NCI-H1436 treated with DMSO at 0.1 percent for 48 hours (cell line): ENCODE measurements at places on chromosomes 7 and 10.
A peak's percentile ranks its signal among the peaks of the same experiment; 100 is the strongest.

GRCh38 chr10:101797403-101798059 is 14.3 kb upstream of the NPM3 start:
- DNase-seq: no peak

GRCh38 chr7:19378345-19378714 is 233.1 kb upstream of the FERD3L start:
- DNase-seq: no peak

- no peak for DNase-seq
These were observed 23.2 kb upstream of the SLF2 start for GRCh38 chr10:100889546-100889945.

DNA sequence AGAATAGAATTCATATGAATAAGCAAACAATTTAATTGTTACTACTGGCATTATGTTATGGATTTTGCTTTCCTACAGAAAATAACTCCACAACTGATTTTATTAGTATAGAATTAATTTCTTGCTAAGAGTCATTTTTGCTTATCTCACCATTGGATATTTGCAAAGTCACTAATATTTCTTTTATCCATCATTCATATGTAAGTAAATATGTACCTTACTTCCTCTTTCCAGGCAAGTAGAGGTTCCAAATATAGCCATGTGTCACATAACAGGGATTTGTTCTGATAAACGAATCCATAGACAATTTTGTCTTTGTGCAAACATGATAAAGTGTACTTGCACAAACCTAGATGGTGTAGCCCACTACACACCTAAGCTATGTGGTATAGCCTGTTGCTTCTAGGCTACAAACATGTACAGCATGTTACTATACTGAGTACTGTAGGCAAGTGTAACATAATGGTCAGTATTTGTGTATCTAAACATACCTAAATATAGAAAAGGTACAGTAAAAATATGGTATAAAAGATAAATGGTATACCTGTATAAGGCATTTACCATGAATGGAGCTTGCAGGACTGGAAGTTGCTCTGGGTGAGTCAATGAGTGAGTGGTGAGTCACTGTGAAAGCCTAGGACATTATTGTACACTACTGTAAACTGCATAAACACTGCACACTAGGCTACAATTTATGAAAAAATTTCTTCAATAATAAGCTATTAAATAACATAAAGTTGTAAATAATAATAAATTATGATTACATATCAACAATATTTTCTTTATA is 18.3 kb downstream of the KLLN start:
- DNase-seq: no peak

- no peak for DNase-seq
These were observed 572.8 kb downstream of the INHBA start for GRCh38 chr7:41130086-41130485.

GRCh38 chr10:11110539-11110938 is 92.9 kb downstream of the CELF2 start:
- DNase-seq: no peak

DNA sequence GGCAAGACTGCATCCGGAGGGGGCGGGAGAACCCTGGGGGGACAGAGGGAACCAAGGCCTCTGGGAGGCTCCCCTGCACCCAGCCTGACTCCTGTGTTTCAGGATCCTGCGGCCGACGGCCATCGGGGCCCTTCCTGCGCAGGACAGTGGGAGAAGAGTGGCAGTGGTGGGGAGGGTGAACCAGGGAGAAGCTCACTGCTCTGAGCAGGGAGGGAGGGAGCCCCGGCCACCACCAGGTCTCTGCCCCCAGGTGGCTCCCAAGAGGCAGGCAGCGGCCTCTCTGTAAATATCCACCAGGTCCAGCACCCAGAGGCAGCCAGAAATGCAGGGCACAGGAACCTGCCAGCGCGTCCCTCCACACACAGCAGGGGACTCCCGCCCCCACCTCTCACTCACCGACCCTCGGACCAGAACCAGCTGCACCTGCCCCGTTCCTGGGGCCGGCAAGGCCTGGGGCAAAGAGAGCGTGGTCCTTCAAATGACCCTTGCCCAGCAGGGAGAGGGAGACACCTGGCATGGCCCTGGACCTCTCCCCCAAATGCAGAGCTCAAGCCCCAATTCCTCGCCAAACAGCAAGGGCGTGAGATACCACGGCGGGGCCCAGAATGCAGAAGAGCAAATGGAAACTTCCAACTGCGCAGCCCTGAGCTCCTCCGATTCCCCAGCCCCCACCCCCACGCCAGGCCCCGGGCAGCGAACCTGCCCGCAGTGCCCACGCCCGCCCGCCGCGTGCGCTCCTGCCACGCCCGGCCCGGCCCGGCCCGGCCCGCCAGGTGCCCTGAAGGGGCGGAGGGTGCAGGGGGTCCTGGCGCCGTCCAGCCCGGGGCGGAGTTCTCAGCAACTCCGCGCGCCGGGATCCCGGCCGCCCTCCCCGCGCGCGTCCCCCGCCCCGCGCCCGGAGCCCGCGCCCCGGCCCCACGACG is 805 bp downstream of the RASGEF1A start:
- DNase-seq: no peak

DNA sequence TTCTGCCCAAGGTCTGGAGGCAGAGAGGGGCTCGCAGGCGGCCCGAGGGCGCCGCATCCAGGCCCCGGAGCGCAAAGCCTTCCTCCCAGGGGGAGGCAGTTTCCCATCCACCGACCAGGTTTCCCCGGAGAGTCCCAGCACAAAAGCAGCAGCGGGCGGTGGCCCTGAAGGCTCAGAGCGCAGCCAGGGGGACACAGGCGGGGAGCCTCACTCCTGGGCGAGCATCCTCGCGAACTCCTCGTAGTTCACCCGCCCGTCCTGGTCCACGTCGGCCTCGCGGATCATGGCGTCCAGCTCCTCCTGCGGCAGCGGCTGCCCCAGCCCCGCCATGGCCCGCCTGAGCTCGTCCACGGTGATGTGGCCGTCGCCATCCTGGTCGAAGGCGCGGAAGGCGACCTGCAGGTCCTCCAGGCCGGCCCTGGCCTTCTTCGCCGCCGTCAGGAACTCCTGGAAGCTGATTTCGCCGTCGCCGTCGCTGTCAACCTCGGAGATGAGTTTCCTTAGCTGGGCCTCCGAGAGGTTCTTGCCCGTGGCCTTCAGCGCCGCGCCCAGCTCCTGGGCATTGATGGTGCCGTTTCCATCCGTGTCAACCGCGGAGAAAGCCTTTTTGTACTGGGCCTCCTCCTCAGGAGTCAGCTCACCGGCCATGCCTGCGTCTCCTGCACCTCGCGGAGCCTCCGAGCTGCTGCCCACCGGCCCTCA is 428 bp downstream of the CALML5 start:
- no peak for DNase-seq

GRCh38 chr7:126843336-126843735 is 409.4 kb downstream of the GRM8 start:
- no peak for DNase-seq

DNA sequence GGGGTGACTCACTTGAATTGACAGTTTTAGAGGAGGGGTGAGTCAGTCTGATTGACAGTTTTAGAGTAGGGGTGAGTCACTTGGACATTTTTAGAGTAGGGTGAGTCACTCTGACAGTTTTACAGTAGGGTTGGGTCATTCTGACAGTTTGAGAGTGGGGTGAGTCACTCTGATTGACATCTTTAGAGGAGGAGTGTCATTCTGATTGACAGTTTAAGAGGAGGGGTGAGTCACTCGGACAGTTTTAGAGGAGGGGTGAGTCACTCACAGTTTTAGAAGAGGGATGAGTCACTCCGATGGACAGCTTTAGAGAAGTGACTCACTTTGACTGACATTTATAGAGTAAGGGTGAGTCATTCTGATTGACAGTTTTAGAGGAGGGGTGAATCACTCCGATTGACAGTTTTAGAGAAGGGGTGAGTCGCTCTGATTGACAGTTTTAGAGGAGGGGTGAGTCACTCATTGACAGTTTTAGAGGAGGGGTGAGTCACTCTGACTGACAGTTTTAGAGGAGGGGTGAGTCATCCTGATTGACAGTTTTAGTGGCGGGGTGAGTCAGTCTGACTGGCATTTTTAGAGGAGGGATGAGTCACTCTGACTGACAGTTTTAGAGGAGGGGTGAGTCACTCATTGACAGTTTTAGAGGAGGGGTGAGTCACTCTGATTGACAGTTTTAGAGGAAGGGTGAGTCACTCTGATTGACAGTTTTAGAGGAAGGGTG is 595.9 kb downstream of the DNAJB6 start:
- peak; percentile 6 for DNase-seq

GRCh38 chr10:127299956-127300689 is 103.7 kb upstream of the INSYN2A start:
- DNase-seq: no peak

GRCh38 chr7:73841689-73842066 is 638 bp downstream of the METTL27 start:
- DNase-seq: no peak

DNA sequence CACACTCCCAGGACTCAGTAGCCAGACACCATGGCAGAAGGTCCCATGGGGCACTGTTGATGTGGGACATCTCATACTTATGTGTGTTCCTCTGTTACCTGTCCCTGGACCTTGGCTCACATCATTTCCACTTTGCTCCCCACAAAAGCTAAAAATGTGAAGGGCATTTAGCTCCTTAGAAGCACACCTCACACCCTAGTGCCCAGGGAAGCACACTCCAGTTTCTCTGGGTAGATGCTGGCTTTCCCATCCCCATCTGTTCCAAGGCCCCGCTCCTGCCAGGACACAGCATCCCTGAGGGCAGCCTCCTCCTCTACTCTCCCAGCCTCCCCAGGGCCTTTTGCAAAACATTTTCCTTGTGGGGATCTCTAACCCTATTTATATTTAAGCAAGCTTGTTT is 572.4 kb upstream of the MGMT start:
- no peak for DNase-seq

GRCh38 chr7:106100863-106101629 is 11.1 kb downstream of the SYPL1 start:
- DNase-seq: no peak

GRCh38 chr10:48656914-48657305 is 27.8 kb upstream of the WDFY4 start:
- DNase-seq: no peak

DNA sequence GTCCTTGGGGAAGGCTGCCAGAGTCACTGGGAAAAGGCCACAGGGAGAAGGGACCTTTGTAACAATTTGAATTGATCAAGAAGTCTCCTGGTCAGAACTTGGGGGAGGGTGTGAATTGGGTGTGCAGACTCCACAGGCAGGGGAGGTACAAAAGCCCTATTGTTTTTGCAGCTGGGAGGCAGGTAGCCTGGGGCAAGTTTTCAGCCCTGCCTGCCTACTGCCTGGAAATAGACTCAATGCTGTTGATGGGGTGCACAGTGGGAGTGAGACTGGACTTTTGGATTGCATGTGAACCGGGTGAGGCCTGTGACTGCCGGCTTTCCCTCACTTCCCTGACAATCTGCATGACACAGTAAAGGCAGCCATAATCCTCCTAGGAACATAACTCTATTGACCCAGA is 947.0 kb downstream of the REEP3 start:
- no peak for DNase-seq

GRCh38 chr7:119571666-119572065 is 701.3 kb upstream of the KCND2 start:
- no peak for DNase-seq

DNA sequence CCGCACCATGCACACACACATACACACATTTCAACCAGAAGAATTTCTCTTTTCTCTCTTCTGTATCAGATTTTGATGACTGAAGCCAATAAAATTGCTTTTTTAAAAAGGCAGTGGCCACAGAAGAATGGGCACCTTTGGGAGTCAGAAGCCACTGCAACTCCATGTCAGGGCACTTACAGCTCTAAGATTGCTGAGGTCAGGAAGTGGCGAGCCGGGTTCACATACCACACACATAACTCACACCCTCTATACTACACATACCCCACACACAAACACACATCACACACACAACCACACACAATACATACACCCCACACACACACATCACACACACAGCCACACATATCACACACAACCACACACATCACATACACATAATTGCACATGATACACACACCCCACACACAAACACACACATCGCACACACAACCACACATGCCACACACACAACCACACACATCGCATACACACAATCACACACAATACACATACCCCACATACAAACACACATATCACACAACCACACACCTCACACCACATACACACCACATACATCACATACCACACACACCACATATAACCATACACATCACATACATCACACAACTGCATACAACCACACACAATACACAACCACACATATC is 31.2 kb downstream of the GPRIN2 start:
- DNase-seq: no peak

DNA sequence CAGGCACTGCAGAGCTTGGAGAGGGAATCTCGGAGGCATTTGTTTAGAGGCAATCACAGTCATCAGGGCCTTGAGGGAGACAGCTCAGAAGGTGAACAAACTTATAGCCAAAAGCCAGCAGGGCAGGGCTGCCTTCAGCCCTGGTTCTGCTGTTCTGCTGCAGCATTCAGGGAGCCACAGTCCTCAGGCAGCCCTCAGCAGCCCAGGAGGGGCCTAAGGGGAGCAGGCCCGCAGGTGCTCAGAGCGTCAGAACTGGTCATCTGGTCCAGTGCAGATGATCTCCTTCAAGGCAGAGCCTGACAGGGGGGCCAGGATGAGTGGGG is 84.7 kb downstream of the ARHGAP22 start:
- no peak for DNase-seq

DNA sequence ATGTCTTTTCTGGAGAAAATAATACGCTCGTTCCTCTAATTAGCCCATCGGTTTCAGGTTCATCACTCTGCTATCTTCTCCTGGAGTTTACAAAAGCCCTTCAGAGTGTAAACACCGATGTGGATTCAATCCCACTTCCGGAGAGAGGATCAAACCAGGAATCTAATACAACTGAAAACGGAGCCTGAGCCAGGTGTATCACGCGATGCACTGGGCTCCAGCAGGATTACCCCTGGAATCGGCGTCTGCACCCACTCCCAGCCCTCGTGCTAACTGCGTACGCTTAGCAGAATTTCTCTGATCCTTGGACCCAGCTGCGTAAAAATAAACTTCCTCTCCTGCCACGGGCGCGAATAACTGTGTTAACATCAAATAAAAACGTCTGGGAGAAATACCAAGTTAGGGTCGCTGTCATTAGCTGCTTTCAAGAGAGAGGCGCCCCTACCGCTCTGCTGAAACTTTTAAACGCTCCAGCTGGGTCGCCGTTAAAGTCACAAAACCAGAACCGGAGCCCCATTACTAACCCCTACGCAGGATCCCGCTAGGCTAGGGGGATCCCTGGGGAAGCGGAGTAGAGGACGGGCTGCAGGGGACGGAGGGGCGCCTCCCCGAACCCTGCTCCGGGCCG is 502 bp downstream of the ZNF3 start:
- no peak for DNase-seq

DNA sequence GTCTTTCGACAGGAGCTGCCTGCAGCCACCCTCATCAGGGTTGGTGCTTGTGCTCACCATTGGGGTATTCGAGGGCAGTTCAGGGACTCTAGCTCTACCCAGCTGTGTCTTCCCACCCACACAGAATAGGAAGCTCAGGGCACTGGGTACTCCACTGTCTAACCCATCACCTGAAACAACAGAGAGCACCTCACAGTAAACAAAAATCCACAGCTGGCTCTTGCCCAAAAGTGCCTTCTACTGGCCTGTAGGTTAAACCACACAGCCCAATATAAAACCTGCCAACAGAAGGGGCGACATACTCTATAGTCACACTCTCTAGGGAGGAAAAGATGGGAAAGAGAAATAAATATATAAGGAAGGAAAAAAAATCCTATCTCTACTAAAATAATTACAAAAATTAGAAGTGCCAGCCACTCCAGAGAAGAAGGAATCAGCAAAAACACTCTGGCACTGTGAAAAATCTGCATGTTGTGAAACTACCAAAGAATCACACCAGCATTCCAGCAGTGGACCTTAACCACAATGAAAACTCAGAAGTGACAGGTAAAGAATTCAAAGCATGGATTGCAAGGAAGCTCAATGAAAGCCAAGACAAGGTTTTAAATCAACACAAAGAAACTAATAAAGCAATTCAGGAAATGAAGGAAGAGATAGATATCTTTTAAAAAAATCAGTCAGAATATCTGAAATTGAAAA is 110.0 kb downstream of the HGF start:
- no peak for DNase-seq
